Activated CD8-positive, alpha-beta T cell treated with anti-CD3 and anti-CD28 coated beads for 36 hours (primary cell): ENCODE measurements at places on chromosomes 6 and 20.
A peak's percentile ranks its signal among the peaks of the same experiment; 100 is the strongest.

GRCh38 chr20:24637087-24637486, 167.7 kb downstream of the SYNDIG1 start:
- H3K4me1 ChIP-seq: no peaks in the 10 kb centered on the region
- DNase-seq: no peak

- DNase-seq: no peak
- H3K36me3 ChIP-seq: no peaks in the 10 kb centered on the region
- H3K27ac ChIP-seq: no peak overlapping the region
- no peaks in the 10 kb centered on the region for H3K4me1 ChIP-seq
- H3K4me3 ChIP-seq: no peak overlapping the region
These were observed 636.0 kb downstream of the BCKDHB start for GRCh38 chr6:80742481-80742880.

DNA sequence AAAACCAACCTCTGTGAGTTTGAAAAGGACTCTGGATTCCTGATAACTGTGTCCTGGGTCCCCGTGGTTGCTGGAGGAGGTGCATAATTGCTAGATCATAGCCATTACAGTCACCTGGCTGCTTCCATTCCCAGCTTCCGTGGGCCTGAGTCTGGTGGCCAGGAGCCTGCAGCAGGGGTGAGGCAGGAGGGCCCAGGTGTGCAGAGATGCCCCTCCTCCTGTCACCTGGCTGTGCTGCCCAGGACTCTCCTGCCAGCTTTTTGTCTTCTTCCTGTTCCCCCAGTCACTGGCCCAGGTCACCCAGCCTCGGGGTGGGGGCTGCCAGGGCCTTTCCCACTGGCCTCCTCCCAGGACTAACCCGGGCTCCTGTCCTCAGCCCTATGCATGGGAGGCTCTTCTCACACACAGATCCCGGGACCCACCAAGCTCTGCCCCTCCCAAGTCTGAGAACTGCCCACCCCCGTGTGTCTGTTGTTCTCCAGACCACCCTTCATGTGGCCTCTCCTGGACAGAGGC, 30.0 kb downstream of the RAET1L start:
- no peak overlapping the region for H3K27ac ChIP-seq
- H3K4me1 ChIP-seq: peaks cover 13% of the 10 kb centered on the region
- H3K4me3 ChIP-seq: no peak overlapping the region
- no peak for DNase-seq

DNA sequence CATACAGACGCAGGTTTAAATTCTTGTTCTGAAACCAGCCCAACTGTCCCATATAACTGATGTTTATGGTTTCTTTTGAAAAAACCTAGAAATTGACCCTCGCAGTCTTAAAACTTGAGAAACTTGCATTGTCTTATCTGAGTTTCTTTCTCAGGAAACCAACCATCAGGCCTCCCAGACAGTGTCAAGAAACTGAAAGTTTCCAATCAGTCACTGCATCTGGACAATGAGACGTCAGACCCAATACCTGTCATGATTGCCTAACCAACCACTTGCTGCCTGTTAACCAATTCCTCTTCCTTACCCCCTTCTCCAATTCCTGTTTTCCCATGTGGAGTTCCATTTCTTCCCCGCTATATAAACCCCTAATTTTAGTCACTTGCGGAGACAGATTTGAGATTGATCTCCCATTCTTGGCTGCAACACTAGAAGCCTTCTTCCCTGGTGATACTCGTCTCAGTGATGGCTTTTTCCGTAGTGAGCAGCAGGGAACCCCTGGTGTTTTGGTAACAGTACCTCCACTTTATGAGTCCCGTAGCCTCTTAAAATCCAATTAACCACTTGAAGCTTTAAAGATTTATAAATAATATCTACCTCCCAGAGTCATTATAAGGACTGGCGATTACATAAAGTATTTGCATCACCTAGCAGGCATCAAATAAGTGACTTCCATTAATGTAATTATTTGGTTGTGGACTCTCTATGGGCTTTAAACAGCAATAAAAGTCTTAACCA, 49.3 kb downstream of the GPR63 start:
- H3K27me3 ChIP-seq: peaks cover 4% of the 10 kb centered on the region
- no peaks in the 10 kb centered on the region for H3K36me3 ChIP-seq
- no peak overlapping the region for H3K27ac ChIP-seq
- DNase-seq: no peak
- H3K4me1 ChIP-seq: no peaks in the 10 kb centered on the region

DNA sequence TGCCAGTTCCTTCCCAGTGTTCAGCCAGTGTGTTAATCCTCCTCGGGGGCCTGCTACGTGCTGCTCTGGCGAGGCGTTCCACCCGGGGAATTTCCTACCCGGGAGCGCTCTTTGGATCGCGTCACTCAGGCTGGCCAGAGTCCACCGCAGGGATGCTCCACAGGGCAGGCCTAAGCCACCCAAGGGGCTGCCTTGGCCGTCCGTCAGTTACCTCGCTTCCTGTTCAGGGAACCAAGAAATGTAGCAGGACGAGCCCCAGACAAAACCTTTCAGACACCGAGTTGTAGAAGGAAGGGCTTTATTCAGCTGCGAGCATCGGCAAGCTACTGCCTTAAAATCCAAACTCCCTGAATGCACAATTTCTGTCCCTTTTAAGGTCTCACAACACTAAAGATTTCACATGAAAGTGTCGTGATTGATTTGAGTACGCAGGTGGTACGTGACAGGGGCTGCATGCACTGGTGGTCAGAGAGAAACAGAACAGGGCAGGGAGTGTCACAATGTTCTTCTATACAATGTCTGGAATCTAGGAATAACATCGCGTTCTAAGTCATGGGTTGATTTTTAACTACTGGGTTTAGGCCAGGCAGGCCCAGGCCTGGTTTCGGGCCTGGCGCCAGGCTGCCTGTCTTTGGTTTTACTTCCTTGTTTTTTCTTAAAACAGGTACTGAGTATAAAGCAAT, 15.7 kb upstream of the POU5F1 start:
- H3K36me3 ChIP-seq: no peaks in the 10 kb centered on the region
- no peak for DNase-seq
- peaks cover 4% of the 10 kb centered on the region for H3K4me1 ChIP-seq
- H3K4me3 ChIP-seq: no peak overlapping the region

DNA sequence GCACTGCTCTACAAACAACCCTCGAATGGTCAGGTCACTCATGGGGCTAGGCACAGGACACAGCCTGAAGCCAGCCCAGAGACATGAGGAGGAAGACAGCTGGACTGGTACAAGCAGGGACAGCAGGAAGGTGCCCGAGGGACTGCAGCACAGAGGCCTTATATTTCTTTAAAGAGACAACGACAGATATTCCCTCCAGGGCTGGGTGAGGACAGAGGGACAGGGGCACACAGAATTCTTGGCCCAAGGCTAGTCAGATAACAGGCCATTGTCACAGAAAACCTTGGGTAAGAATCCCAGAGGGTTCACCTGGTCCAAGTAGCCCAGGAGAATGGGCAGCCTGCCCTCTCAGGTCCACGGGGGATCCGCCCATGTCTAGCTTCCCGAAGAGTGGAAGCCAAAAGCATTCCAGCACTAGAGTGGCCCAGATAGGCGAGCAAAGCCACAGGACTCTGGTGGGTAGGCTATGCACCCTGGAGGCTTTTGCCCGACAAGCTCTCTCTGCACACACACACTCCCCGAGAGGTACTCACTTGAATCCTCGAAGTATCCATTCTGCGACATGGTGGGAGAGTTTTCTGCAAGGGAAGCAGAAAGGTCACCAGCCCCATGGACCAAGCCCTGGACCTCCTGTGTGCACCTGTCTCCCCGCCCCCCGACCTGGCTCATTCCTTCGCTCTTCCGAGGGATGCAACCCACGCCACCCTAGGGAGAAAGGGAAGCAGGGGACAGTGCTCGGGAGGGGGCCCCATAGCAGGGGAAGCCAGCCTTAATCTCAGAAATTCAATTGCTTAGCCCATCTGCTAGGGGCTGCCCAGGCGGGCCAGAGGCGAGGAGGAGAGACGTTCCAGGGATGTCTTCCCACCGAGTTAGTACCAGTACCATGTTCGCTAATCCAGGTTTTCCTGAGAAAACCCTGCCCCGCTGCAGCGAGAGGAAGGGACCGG, 1.7 kb downstream of the SLC4A11 start:
- H3K27ac ChIP-seq: no peak overlapping the region
- H3K4me1 ChIP-seq: peaks cover 6% of the 10 kb centered on the region
- H3K4me3 ChIP-seq: peak overlapping the region; percentile 72

GRCh38 chr20:62700261-62700930, 8.2 kb upstream of the NTSR1 start:
- DNase-seq: no peak
- no peaks in the 10 kb centered on the region for H3K27me3 ChIP-seq
- H3K4me3 ChIP-seq: no peak overlapping the region
- peaks cover 4% of the 10 kb centered on the region for H3K4me1 ChIP-seq
- no peak overlapping the region for H3K27ac ChIP-seq
- H3K36me3 ChIP-seq: no peaks in the 10 kb centered on the region

DNA sequence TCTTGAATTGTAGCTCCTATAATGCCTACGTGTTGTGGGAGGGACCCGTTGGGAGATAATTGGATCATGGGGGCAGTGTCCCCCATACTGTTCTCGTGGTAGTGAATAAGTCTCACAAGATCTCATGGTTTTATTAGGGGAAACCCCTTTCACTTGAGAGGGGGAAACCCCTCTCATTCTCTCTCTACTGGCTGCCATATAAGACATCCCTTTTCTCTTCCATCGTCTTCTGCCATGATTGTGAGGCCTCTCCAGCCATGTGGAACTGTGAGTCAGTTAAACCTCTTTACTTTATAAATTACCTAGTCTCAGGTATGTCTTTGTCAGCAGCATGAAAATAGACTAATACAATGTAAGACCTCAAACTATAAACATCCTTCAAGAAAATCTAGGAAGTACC, 23.1 kb downstream of the PAQR8 start:
- peaks cover 51% of the 10 kb centered on the region for H3K36me3 ChIP-seq
- no peak for DNase-seq
- no peak overlapping the region for H3K27ac ChIP-seq
- no peaks in the 10 kb centered on the region for H3K27me3 ChIP-seq
- no peak overlapping the region for H3K4me3 ChIP-seq

DNA sequence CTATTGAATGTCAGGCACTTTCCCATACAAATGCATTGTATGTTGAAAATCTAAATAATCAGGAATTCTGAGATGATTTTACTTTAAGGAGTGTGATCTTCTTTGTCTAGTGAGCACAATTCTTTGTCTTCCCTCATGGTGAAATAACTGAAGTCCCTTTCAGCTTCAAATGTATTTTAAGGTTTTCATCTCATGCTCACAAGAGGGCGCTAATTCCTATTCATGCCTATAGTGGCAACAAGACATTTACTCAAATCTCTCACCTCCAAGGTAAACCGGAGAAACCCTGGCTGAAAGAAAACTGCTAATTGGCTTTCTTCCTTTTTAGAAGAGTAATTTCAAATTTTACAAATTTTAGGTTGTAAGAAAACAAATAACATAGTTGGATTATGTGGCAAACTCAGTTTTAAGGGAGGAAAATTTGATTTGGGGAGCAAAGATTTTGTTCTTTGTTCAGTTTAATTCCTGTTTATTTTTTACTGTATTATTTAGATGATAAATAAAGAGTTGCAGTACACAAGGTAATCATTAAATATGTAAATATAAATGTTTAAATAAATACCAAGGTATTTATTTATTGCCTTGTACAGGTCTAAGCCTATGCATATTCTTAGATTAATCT, 69.1 kb downstream of the SLC35F1 start:
- DNase-seq: peak; percentile 5
- no peaks in the 10 kb centered on the region for H3K4me1 ChIP-seq
- H3K4me3 ChIP-seq: no peak overlapping the region
- peaks cover 7% of the 10 kb centered on the region for H3K27me3 ChIP-seq
- no peak overlapping the region for H3K27ac ChIP-seq
